ENCODE measurements at places on chromosomes 3 and 15.

GRCh38 chr3:190970560-190970959 lies 108.1 kb upstream of the GMNC start:
- DNase-seq: no peak

GRCh38 chr15:89123181-89123525 lies 34.9 kb downstream of the ABHD2 start:
- no peak for DNase-seq

GRCh38 chr15:68631601-68632051 lies 52.8 kb downstream of the CORO2B start:
- no peak for DNase-seq

- no peak for DNase-seq
Observed at GRCh38 chr3:99938270-99938911, 120.7 kb downstream of the CMSS1 start.

DNA sequence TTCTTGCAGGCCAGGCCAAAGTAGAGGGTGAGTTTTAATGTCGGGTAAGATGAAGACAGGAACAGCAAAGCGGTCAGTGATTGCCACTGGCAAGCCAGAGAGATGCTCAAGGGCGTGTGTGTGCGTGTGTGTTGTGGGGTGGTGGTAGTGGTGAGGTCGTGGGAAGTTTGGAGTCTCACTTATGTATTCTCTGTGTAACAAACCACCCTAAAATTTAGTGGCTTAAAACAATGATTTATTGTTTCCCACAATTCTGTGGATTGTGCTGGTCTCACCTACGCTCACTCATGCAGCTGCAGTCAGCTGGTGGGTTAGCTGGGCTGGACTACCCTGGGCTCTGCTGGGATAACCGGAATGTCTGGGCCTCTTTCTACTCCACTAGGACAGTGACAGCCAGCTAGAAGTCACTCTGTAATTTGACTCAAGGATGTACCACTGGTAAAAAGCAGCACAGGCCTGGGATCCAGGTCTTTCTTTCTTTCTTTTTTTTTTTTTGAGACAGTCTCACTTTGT lies 50.9 kb upstream of the BHLHE40 start:
- DNase-seq: no peak

GRCh38 chr15:88627463-88627862 lies 6.3 kb downstream of the AEN start:
- peak; percentile 26 for DNase-seq

Data from KBM-7 (cell line).